ENCODE measurements at places on chromosomes 2 and 18.

DNA sequence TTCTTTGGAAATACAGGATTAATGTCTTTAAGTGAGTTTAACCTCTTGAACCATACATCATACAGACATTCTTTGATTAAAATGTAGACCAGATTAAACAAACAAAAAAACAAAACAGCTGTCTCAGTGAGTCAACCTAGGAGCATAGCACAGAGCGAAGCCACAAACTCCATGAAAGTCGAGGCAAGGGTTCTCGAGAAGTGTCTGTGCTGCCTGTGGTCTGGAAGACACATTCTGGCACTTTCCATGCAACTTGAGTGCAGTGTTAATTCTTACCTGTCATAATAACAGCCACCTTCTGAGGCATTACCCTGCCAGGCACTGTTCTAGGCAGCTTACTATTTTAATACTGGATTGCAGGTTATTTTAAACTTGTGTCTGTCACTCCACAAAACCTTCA is 435.5 kb upstream of the MMADHC start:
- no peak for DNase-seq

- no peak for DNase-seq
These were observed 833 bp downstream of the AFG3L2 start for GRCh38 chr18:12376034-12376753.

DNA sequence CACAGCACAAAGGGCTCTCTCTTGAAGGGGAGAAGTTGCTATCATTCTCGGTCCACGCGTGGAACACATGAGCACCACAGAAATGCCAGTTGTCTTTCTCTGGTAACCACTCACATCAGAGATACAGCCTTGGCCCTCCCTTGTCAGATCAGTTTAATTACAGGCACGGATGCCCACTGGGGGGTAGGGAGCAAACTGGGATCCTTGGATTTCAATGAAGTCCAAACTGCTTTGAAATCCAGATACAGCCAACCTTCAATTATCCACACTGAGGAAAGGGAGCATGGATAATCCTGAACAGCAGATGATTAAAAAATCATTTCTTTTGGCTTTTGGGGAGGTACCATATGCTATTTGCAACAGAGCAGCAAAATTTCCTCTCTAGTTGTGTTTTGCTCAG is 63.7 kb upstream of the DAPL1 start:
- no peak for DNase-seq

- no peak for DNase-seq
These were observed 93.6 kb downstream of the SATB2 start for GRCh38 chr2:199364153-199364552.

GRCh38 chr2:127146820-127147502 is 40.0 kb upstream of the BIN1 start:
- DNase-seq, result no peak

GRCh38 chr2:100831158-100831750 is 11.3 kb downstream of the NPAS2 start:
- no peak for DNase-seq

- no peak for DNase-seq
These were observed 467.7 kb upstream of the ID2 start for GRCh38 chr2:8214036-8214615.

GRCh38 chr2:100819370-100820272 is at the start of gene NPAS2:
Gene NPAS2, plus strand, starts transcription at chr2:100820139. Its CDS starts 84,616 bp downstream, at chr2:100904755.
- peak; percentile 16 for DNase-seq

DNA sequence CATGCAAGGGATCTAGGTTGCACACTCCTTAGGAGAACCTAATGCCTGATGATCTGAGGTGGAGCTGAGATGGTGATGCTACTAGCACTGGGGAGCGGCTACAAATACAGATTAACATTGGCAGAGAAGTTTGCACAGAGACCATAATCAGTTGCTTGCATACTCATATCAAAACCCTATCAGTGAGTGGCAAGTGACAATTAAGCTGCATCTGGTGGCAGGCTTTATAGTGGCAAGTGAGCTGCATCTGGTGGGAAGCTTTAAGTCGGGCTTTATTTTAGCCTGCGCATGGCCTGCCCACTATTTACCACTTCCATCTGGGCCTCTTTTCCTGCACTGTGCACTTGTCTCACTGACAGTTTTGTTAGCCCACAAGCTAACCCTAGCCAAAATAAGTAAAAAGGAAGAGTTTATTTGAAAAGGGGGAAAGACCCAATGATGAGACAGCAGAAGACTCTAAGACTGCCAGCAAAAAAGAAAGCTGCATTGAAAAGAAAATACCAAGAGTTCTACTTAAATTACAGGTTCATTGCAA is 140.9 kb upstream of the B3GNT2 start:
- no peak for DNase-seq

- DNase-seq, result no peak
These were observed 36.4 kb downstream of the CACNB4 start for GRCh38 chr2:152062125-152063091.

DNA sequence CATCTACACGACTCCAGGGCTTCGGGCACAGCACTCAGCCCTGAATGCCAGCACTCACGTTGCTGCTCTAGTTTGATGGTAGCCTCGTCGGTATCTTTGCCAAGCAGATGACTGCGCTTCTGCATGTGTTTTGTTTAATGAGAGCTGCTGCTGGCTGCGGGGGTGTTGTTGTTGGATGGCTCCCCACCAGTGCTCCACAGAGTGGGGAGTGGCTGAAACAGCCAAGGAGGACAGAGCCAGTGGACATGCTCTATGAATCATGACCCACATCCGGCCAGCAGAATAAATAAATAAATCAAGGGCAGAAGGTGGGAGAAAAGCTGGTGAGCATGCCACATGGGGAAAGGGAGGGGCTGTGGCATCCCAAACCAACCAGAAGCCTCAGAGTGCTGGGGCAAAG is 131.2 kb upstream of the SOX11 start:
- no peak for DNase-seq

DNA sequence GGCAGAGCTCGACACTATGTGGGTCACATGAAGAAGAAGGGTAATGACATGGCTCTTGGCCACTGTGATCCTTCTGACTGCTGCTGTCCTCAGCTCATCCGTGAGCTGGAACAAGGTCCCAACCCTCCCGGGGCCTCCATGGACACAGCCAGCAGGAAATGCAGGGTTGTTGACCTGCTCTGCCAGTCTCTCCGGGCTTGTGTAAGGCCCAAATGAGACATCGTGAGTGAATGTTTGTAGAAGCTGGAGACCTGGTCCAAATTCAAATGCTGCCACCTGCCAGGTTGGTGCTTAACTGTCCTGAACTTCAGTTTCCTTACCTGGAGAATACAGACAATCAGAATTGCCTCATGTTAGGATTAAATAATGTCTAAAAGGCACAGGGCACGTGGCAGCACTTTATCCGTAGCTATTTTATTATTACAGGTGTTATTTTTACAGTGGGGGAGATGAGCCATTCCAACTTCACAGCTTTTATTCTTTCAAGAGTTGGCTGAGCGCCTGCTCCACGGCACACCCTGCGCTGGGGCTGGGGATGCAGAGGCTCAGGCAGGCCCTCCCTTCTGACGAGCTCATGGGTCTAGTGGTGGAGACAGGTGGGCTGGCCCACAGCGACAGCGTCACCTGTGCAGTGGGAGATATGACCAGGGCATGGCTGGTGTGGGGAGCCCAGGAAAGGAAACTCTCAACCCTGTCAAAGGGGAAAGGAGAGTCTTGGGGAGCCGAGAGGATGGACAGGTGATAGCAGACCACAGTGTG is 15.1 kb downstream of the ARHGEF4 start:
- DNase-seq, result no peak

- DNase-seq, result no peak
These were observed 22.9 kb upstream of the CIDEA start for GRCh38 chr18:12231040-12231882.

GRCh38 chr2:70676301-70677035 is 91.5 kb downstream of the ADD2 start:
- no peak for DNase-seq

DNA sequence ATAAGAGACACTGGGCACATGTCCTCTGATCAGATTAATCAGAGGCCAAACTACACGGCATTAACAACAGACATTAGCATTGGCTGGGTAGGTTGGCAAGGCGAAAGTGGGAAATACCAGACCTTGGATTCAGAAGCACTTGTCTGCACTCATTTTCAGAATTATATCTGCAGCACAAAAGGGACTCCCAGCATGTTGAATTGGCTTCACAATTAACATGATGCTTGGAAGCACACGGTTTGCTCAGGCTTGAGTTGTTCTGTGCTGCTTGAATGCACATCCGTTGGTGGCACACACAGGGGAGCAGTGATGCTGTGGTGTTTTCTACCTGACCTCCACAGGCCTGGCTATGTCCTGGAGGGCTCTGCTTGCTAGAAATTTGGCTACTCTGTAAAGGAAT is 83.9 kb downstream of the ACTR3 start:
- DNase-seq, result no peak

DNA sequence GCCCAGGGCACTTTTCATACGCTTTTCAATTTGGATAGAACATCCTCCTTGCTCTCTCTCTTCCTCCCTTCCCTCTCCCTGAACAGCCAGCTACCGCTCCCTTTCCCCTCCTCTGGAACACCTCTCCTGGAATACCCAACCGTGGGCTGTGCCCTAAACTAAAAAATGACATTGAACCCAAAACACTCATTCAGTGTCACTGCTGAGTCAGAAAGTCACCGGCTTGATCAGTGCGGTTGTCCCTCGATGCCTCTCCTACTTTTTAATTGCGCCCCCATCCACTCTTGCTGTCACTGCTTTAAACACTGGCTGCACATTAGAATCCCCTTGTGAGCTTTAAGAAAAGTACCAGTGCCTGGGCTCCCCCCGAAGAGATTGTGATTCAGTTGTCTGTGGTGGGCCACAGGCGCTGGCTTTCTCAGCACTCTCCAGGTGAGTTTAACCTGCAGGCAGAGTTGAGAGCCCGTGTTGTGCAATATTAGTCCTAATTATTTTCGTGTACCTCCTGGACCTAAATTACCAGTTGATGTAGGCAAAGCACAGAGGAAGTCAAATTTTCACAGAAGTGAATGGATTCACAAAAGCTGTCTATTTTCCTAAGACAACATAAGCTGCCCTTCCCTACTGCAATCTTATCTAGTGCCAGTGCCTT is 302.0 kb downstream of the PRKCE start:
- no peak for DNase-seq

DNA sequence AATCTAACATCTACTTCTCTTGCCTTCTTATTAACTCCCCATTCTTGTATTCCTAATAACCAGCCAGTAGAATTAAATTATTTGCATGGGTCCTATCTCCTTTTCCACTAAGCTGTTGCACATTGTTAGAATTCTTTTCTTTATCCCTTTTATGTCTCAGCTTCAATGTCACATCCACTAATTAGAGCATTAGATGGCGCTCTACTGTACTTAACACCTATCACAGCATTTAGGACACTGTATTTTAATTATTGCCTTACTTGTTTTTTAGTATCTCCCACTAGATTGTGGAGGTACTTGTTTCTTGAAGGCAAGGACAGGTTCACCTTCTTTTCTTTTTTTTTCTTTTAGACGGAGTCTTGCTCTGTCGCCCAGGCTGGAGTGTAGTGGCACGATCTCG is 3.8 kb downstream of the LIPT1 start:
- no peak for DNase-seq

GRCh38 chr2:127220102-127220767 is at the start of gene CYP27C1:
Gene CYP27C1, minus strand, starts transcription at chr2:127220299. Its CDS starts 29 bp downstream, at chr2:127220270.
- no peak for DNase-seq

- no peak for DNase-seq
These were observed 1392.9 kb upstream of the ACVR2A start for GRCh38 chr2:146451972-146452371.

All from midbrain (tissue), 1 donor.